ENCODE measurements at places on chromosomes 4 and X.

DNA sequence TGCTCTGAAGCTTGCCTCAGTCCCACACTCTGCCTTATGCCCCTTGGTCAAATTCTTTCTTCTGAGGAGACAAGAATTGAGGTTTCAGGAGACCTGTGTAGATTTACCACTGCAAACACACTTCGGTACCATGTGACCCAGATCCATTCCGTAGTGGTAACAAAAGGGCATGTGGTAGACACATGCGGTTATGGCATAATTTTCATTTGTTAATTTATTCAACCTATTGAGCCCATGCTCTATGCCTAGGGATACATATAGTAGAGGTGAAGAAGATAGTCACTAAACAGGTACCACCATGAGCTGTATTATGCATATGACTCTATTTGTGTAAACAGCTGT, 190.9 kb downstream of the NDST4 start:
- no peak for DNase-seq

- DNase-seq, result no peak
These were observed 29.2 kb downstream of the P2RY8 start for GRCh38 chrX:1507511-1508463.

GRCh38 chr4:139267301-139267700, 12.7 kb downstream of the MGARP start:
- no peak for DNase-seq

GRCh38 chr4:110175634-110176033, 22.8 kb downstream of the ELOVL6 start:
- DNase-seq, result no peak

DNA sequence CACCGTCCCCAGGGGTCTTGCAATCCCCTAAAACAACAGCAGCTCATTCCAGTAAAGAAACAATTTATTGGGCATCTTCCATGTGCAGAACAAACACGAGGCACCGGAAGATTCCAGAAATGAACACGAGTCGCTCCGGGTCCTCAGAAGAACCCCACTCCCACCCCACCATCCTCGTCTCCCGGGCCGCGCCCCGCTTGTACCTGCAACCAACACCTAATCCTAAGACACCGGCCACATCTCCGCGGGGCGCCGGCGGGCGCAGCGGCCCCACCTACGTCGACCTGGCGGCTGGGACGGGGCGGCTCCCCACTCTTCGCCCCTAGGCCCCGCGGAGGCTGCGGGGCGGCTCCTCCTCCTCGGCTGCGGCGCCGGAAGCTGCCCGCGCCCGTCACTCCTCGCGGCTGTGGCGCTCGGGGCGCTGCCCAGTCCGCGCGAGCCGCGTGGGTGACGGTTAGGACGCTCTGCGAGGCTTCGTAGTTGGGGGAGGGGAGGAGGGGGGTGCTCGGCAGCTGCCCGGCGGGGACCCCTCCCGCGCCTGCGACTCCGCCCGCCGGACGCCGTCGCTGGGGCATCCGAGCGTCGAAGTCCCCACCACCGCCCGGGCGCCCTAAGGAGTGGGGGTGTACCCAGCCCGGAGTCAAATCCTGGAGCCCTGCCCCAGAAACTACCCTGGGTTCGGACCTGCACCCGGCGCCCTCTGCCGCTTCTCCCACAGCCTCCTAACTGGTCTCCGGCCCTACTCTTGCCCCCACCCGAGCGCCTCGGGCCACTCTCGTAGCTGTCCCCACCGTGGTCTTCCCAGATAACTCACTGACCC, at the start of gene CCDC158:
Gene CCDC158, minus strand, starts transcription at position 380 of the 820 bp plus-strand sequence. CDS start 17,934 bp downstream, outside the sequence.
- DNase-seq, result no peak

- no peak for DNase-seq
These were observed 39.5 kb downstream of the TMEM165 start for GRCh38 chr4:55435141-55435841.

GRCh38 chr4:185740471-185740873, 71.5 kb downstream of the SORBS2 start:
- DNase-seq, result no peak

- DNase-seq, result no peak
These were observed 750.5 kb upstream of the POU3F4 start for GRCh38 chrX:82757614-82758013.

GRCh38 chr4:186882293-186882692, 158.6 kb upstream of the FAT1 start:
- DNase-seq, result no peak

GRCh38 chr4:74402692-74403456, 37.9 kb downstream of the EREG start:
- DNase-seq, result no peak

GRCh38 chr4:156609421-156609820, 362.2 kb downstream of the PDGFC start:
- DNase-seq, result no peak

- DNase-seq, result no peak
These were observed 113.5 kb upstream of the TTC29 start for GRCh38 chr4:147059064-147059731.

DNA sequence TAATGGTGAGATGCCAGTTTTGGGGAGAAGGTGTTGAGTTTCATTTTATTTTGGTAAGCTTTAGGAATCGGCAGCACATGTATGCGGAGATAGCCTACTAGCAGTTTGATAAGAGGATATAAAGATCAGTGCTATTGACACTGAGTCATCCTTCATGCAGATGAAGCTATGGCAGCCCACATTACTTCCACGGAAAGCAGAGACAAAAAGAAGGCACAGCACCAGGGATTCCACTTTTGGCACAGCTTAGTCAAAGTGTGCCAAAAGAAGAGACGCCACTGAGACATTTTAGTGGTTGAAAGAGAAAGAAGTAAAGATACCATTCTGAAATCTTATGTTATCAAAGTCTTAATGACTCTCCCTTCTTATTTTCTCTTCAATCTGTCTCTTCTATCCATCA, 103.8 kb downstream of the GABRB1 start:
- no peak for DNase-seq

GRCh38 chr4:185567381-185568376, 32.4 kb upstream of the PDLIM3 start:
- no peak for DNase-seq

GRCh38 chrX:97132664-97133415, 249.1 kb downstream of the RPA4 start:
- no peak for DNase-seq

GRCh38 chr4:184267673-184268583, 50.3 kb upstream of the ENPP6 start:
- DNase-seq, result no peak

DNA sequence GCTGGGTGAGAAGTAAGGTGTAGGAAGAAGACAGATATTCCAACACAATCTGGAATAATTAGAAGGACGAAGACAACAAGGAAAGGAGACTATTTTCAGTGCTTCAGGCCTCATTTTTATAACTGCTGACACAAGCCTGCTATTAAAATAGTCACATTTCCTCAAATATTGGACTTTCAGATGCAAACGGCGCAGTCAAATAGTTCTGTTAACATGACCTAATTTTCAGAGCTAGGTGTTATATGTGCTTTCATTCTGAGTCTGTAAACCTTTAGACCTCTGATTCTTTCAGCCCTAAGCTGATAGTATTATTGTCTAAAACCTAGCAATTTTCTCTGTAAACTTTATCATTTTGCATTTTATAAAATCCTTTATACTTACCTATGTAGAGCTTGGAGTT, 261.5 kb downstream of the IL1RAPL1 start:
- DNase-seq, result no peak

GRCh38 chr4:121233982-121234381, 69.9 kb upstream of the TNIP3 start:
- DNase-seq, result no peak

GRCh38 chrX:155020591-155020990, 1.9 kb downstream of the F8 start:
- DNase-seq, result no peak

GRCh38 chr4:99634742-99635360, 22.8 kb downstream of the C4orf54 start:
- no peak for DNase-seq

DNA sequence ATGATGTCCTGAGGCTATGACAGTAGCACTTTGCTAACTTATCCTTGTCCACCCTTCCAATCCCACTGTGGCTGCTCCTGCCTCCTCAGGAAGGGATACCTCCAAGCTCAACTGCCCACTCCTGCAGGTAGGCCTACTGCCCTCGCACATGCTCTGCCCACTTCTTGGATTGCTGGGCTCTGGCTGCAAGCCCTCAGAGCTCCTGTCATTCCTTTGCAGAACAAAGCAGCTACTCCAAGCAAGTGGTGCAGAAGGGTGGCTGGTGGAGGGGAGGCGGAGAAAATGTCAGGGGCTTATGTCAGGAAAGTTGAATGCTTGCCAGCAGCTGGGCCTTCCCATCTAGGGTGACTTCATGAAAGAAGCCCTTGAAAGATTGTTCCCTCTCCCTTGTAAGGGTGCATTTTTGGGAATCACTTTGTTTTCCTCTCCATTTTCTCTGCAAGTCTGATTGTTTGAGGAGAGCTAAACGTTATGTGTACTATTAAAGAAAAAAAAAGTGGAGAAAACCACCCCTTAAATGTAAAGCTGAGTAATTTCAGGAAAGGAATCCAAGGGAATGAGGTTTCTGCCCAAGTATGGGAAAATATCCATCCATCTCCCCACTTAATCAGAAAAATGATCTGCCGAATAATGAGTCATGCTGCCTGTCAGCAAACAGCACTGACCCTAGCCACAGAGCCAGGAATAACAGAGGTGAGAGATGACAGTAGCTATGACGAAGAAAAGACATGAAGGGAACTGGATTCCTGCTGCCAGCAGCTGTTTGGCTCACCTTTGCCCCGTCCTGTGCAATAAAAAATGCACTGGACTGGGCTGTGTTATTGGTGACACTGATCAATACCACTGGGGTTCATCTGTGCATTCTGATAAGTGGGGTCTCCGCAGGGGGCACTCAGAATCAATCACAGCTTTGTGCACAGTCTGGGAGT, 102.0 kb downstream of the RTL5 start:
- DNase-seq, result no peak

DNA sequence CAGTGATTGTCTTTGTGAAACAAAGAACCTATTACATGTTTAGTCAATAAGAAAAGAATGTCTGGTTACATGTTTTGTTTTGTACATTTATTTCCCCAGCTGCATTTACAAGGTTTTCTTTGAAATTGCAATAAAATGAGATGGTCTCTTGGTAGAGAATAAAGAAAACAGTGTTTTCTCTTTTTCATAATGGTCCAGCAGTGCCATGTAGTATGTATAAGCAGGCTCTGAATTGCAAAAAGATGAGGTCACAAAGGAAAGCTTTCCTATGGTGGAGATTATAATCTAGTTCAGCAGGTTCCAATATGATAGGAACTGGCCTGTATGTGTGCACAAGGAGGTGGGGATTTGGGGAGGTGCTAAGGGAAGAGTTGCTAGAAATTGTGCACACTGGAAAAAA, 1417.3 kb downstream of the STIM2 start:
- DNase-seq, result no peak
